Activated CD4-positive, alpha-beta T cell treated with anti-CD3 and anti-CD28 coated beads, Interleukin-2, amount 50 U/mL, for 4 hours (primary cell): ENCODE measurements at places on chromosomes 6 and 20.

DNA sequence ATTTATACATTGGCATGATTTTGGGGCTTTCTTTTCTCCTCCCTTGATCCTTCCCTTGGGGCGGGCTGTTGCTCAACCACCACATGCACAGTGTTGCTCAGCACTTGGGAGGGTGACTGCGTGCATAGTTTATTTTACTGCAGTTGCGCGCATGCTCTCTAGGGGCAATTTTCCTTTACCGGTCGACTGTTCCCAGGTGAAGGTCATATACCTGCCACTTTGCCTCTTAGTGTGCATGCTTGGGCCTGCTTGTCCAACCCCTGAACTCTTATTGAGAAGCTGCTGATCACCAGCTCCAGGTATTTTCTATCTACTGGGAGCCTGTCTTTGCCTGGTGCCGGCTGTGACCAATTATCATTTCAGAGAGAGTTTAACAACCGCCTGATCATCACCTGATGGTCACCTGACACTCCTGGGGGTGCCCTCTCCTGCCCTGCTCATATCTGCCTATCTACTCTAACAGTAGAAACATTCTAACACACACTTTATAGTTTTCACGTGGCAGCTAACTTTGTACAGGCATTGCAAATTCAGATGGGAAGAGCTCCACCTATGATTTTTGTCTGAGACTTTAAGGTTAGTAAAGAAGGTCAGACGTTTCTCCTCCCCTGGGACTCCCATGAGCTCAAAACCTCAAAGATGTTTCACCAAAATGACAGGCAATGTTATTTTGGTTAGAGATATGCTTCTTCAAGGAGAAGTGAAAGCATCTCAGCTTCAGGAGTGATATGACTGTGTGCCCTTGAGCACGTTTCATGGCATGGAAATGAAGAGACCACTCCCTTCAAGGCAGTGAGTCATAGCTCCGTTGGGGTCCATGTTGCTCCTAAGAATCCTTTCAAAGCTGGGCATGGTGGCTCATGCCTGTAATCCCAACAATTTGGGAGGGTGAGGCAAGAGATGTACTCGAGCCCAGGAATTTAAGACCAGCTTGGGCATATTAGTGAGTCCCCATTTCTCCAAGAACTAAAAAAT is 227.5 kb upstream of the MYLIP start:
- DNase-seq, result no peak

- DNase-seq, result no peak
These were observed 62.0 kb upstream of the HFE start for GRCh38 chr6:26025047-26025893.

DNA sequence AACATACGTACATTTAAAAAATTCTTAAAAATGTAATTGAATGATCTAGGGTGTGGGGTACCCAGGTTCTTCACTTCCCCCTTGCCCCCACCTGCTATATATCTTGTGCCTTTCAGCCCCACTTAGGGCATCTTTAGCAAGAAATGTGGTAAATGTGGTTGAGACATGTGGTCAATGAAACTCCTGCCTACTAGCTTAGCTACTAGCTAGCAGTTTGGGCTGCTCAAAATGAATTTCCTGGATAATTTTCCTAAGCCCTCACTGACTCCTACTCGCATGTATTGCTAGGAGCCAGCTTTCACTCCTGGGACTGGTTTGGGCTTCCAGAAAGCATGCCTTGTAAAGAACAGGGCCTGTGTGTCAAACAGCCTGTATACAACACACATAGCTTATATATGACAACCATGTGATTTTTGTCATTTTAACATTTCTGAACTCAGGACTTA is 257.3 kb downstream of the ATXN1 start:
- DNase-seq, result no peak

GRCh38 chr6:157226761-157227160 is 96.6 kb downstream of the TMEM242 start:
- no peak for DNase-seq

DNA sequence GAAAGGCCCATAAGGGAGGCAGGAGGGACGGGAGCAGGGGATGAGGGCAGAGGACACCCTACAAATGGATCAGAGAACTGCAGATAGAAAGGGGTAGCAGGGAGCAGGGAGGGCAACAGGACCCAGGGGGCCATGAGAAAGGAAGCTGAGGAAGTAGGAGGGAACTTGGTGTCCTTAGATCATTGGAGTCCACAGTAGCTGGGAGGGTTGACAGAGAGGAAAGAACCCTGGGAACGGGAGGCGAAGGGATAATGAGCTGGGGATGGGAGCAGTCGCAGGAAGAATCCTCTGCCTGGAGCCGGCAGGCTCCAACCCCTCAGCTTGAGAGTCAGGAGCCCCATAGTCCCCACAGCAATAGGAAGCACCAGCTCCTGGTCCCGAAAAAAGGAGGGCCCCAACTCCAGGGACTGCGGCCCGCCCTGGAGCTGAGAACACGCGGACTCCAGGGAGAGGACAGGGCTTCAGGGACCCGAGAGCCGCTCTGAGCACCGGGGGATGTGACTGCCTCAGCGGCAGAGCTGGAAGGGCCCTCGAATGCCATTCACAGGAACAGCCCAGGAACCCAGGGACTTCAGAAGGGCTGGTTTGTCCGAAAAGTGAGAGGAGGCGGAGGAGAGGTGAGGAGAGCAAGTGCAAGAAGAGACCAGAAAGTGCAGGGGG is 32.7 kb downstream of the HLA-A start:
- DNase-seq, result no peak

DNA sequence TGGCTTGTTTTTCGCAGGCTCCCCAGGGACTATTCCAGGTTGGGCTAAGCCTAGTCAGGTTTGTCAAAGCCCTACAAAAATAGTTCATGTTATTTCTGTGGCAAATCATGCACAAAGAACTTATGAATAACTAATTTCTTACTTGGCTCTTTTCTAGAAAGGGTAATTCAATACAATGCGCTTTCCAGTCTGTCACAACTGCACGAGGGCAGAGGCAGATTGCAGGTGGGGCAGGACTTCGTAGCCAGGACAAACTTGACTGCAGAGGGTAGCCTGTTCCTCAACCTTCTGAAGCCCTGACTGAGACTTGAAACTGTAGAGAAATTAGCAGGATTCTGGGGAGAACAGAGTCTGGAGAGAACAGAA is 253.5 kb downstream of the QKI start:
- no peak for DNase-seq

DNA sequence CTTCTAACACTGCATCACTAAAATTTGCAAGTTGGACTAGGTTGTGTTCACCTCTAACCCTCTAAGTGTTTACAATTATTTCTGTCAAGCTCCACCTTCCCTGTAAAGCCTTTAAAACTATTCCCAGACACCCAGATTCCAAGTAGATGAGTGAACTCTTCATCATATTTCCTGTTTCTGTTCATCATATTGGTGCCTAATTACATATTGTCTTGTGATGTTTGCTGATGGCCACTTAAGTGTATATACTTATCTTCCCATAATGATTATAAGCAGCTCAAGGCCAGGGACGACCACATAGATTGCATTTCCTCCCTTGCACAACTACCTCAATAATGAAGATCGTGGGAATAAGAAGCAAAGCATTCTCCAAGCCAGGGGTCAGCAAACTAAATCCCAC is 16.8 kb downstream of the TNFRSF21 start:
- DNase-seq, result no peak

DNA sequence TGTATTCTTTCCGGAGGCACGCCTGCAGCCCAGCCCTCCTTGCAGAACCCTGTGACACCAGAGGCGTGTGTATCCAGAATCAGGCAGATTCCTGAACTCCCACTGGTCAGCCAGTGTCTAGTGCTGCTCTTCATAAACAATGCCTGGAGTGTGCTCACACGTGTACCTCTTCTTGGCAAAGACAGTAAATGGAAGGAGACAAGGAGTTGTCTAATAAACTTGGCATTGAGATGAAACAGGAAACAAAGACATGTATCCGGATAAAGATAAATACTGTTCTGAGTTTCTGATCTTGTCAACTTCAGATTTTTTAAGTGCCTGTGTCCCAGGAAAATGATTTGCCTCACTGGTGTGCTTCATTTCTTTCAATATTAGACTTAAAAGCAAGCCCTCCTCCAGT is 1.7 kb downstream of the RPS6KA2 start:
- DNase-seq, result no peak

- DNase-seq, result no peak
These were observed 4.7 kb upstream of the ECHDC1 start for GRCh38 chr6:127348028-127348661.

- DNase-seq, result no peak
These were observed 46.8 kb downstream of the SNX5 start for GRCh38 chr20:17921774-17922173.

DNA sequence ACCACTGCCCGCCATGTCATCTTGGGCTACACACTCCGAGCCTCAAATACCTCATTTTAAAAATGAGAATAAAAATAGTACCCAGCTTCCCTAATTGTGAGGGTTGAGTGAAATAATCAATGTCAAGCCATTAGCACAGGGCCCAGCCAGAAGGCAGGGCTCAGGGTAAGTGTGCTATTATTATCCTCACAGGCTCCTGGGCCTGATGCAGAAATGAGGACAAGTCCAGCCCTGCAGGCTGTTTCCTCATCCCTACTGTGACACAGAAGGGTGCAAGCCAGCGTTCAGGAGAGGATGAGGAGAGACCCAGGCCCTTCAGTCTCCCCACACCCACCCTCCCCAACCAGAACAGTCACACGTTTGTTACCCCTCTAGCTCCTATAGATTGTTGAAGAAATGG is 4.0 kb downstream of the DLK2 start:
- DNase-seq, result no peak

GRCh38 chr20:4601630-4602296 is 119.9 kb upstream of the PRND start:
- DNase-seq, result no peak

- no peak for DNase-seq
These were observed 18.1 kb upstream of the ATRN start for GRCh38 chr20:3452690-3453089.

DNA sequence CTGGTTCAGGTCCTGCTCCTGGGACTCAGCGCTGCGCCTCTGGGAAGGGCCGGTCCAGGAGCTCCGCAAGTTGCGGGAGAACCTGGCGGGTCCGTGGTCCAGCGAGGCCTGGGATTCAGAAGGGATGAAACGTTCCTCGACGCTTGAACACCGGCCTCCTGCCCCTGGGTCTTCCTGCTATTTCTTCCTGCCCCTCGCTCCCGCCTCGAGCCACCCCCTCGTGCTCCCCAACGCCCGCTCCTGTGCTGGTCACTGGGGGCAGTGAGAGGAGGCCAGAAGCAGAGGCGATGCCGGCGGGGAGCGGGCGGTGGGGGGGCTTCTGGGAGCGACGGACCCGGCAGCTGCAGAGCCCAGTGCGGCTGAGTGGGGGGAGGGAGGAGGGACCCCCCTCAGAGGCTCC is 20.8 kb upstream of the KIF25 start:
- DNase-seq, result no peak

- DNase-seq, result no peak
These were observed 52.2 kb downstream of the JARID2 start for GRCh38 chr6:15297895-15298590.

GRCh38 chr20:6671829-6672228 is 95.7 kb upstream of the BMP2 start:
- DNase-seq, result no peak

GRCh38 chr20:48292806-48293205 is 507.5 kb upstream of the SULF2 start:
- DNase-seq, result no peak

GRCh38 chr6:36683656-36684446 is 5.3 kb downstream of the CDKN1A start:
- no peak for DNase-seq

DNA sequence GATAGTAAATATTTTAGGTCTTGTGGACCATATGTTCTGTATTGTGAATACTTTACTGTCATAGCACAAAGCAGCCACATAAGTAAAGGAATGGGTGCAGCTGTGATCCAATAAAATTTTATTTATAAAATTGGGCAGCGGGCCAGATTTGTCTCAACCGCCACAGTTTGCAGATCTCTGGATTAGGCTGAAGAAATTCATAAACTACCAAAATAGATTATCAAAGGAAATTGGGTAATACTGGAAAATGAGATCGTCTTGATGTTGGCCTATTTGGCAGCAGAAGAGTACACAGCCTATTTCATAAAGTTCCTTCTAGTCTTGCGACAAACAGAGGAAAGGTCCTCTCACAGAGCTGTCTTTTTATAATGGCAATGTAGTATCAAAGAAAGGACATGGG is 69.8 kb downstream of the DZANK1 start:
- no peak for DNase-seq

DNA sequence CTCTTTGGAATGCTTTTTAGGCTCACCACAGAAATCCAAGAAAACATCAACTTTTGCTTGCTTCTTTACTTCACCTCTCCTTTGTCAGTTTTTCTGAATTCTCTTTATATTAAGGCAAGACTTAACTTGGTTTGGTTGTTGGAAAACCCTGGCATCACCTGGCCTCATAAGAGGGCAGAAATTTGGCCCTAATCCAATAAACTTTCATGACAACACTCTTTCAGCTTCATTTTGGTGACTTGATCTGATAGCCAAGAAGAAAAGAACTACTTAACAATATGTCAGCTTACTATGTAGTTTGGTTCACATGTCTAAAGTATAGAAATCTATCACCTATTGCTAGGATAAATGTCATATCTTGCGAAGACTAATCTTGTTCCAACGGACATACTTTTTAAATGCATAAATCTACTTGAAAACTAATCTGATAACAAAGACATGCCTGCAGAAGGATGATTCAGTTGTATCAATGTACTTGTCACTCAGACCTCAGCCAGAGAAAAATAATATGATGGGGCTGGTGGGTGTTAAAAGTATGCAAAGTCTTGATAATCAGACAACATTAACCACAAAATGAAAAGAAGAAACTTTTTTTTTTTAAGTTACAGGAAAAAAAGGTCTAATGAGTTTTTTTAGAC is 19.3 kb upstream of the HBS1L start:
- DNase-seq, result no peak

- DNase-seq, result peak; percentile 29
These were observed 3.0 kb upstream of the GOPC start for GRCh38 chr6:117605169-117605826.

DNA sequence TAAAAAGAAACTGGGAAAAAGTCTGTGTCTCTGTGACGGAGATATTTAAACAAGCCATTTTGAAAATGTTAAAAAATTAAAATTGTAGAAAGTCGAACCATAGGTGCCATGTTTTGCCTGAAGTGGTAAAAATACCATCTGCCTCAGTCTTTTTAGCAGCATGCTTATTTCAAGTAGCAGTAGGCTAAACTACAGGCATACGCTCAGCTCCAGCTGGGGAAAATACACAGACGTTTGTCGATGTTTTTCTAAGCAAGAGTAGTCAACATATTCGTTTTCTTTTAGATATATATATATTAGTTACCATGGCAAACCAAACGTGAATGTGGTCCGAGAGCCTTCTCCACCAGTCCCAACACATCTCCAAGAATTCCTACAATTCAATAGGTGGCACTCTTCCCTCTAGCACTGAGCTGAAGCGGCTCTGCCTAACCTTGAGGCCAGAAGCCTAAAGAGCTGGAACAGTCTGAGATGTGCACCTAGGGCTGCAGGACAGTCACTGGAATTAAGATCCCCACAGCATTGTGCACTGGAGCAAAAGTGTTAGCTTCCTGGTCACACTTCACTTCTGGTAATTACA is 70.2 kb upstream of the BEND3 start:
- DNase-seq, result no peak

- DNase-seq, result no peak
These were observed 690.7 kb downstream of the DOK5 start for GRCh38 chr20:55166063-55166462.
